ENCODE measurements at places on chromosomes 3 and 15.

GRCh38 chr15:90305932-90306331 is 40.5 kb downstream of the NGRN start:
- DNase-seq, result no peak

GRCh38 chr3:66037330-66037985 is 1.3 kb downstream of the MAGI1 start:
- DNase-seq, result no peak

- peak; percentile 42 for DNase-seq
Observed at GRCh38 chr3:45929042-45929679, 14.1 kb upstream of the CXCR6 start.

- DNase-seq, result no peak
Observed at GRCh38 chr3:23459465-23459864, 256.3 kb downstream of the UBE2E2 start.

DNA sequence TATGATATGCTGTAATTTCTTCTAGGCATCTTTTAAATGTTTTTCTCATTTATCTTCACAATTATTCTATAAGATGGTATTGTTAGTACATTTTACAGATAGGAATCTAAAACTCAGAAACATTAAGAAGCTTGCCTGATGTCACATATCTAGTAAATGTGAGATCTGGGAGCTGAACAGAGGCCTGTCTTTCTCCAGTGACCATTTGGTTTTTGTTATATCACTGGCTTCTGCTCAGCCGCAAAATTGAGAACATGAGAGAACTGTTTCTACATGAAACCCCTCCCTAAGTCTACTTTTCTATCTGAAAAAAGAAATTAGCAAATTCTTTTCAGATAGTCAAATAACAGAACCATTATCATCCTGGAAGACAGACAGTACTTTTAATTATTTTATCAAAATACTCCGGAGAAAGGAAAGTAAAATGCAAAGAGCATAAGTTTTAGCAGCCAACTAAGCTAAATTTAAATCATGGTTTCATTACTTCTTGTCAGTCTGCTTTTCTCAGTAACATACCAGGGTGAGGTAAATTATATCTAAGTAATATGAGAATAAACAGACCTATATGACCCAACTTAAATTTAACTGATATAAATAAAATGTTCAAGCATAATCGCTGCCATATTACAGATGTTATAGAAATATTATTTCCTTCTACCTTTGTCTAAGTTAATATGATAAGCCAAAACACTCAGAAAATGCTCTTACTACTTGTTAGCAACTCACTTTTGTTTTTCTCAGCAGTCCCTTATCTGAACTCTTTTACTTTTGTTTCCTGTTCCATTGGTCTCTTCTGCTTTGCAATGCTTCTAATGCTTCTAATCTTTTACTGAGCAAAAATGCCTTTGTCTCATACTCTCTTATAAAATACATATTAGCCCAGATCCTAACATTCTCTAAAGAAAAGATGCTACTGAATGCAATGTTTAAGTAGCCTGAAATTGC is 68.0 kb upstream of the MBNL1 start:
- no peak for DNase-seq

Measured in inflammatory macrophage (primary cell).